Activated CD8-positive, alpha-beta T cell treated with anti-CD3 and anti-CD28 coated beads, Interleukin-2, amount 10 ng/mL, durations not matched to agents 7 days and 5 days (primary cell): ENCODE measurements at places on chromosomes 13 and 19. TPM values are rescaled to one million over a fixed set of nuclear protein-coding genes. Genes with fewer than 3 reads are reported as not detected.

- peak; percentile 86 for DNase-seq
These were observed 8.6 kb upstream of the TYK2 start for GRCh38 chr19:10388957-10389356.

FGF9 gene
- not detected for total RNA-seq

ZNF829 gene
- total RNA-seq = 5.7 TPM

- DNase-seq = no peak
These were observed 29.4 kb downstream of the DNAJC3 start for GRCh38 chr13:95706356-95706755.
